ENCODE measurements at places on chromosomes 7 and 10.

DNA sequence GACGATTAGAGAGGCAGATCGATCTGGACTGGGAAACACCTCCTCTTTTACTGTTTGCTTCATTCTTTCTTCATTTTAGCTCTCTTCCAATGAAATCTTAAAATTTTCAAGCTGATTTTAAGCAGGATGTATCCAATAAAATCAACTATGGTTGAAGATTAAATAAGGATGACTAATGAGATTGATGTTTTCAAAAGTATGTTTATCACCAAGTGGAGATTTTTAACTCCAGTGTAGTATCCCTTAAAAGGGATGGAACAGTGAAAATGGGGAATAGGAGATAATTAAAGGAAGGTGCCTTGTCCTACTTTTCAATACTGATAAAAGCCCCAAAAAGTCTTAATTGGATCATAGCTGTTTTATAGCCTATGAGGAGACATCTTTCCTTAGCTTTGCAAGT lies 11.6 kb upstream of the LIPF start:
- DNase-seq: no peak

- DNase-seq: no peak
These were observed 60.9 kb upstream of the LANCL2 start for GRCh38 chr7:55304018-55304762.

DNA sequence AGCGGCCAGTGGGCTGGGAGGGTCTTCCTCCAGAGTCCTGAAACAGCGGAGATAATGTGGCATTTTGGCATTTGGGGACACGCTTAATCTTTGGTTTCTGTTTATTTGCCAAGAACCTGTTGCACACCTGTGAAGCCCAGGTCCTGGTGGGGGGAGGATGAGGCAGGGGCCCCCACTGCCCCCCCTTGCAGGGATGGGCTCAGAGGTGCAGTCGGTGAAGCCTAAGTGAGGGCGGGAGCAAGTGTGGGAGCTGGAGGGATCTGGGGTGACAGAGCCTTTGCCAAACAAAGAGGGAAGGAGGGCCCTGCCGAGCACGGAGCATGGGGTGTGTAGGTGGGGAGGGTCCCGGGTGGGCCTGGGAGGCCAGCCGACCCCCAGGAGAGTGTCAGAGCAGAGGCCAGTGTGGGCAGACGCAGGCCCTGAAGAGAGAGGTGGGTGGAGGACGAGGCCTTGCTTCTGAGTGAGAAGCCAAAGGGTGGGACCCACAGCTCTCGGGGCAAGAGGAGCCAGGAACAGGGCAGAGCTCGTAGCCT lies 62.1 kb upstream of the ADGRA1 start:
- no peak for DNase-seq

DNA sequence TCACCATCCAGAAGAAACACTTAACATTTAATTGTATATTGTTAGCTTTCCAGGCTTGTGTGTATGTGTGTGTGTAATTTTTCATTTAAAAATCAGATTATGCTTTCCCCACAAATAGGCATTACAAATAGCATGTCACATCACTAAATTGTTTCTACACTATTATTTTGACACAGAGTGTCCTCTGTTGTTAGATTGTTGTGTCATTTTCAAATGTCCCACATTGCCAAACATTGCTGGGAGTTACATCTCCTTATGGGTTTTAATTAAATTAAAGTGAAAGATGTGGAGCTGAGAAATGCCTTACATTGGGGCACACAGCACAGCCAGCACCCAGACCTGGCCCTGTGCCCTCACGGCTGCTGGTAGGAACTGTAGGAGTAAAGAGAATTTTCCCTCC lies 295.6 kb downstream of the ZEB1 start:
- DNase-seq: no peak

DNA sequence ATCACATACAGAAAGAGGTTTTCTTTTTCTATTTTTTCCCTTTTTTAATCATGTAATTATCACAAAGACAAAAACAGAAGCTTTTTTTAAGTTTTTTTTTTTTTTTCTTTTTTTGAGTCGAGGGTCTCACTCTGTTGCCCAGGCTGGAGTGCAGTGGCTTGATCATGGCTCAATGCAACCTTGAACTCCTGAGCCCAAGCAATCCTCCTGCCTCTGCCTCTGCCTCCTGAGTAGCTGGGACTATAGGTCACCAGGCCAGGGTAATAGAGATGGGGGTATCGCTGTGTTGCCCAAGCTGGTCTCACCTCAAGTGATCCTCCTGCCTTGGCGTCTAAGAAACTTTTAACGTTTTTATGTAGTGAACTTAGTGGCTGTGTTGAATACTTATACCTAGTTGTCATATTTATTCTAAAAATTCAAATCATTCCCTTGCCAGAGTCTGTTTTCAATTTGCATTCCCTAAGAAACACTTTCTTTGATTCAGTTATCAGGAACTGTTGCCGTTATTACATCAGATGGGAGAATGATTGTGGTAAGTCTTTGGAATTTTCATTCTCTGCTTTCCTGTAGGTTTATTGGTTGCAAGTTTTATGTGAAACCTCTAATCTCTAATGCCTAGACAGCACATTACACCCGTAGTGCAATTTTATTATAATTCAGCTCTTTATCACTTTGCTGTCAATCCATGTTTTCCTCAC lies 1.3 kb downstream of the LSM8 start:
- no peak for DNase-seq

- DNase-seq: no peak
These were observed 13.6 kb downstream of the SVIL start for GRCh38 chr10:29621161-29621560.

GRCh38 chr10:77685432-77685831 lies 47.8 kb upstream of the KCNMA1 start:
- no peak for DNase-seq

DNA sequence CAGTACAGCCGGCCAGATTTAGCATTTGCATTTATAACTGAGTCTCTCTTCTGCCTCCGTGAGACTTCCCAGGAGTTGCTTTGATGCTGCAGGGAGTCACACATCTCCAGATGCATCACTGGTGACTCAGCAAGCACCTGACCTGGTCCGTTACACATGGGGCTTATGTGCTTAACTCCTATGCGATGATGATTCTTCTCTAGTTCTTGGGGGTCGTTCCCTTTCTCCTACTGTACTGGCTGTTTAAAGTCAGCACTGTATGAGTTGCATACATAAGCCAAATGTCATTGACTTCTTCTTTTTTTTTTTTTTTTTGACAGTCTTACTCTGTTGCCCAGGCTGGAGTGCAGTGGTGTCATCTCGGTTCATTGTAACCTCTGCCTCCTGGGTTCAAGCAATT lies 13.0 kb upstream of the AKR1E2 start:
- no peak for DNase-seq

GRCh38 chr10:105596749-105597148 lies 955.7 kb downstream of the SORCS3 start:
- no peak for DNase-seq

- no peak for DNase-seq
These were observed 14.5 kb downstream of the PSAP start for GRCh38 chr10:71836596-71836974.

GRCh38 chr10:60236869-60237524 lies 152.7 kb downstream of the ANK3 start:
- DNase-seq: no peak

- DNase-seq: no peak
These were observed 16.1 kb downstream of the USP6NL start for GRCh38 chr10:11595395-11595692.

DNA sequence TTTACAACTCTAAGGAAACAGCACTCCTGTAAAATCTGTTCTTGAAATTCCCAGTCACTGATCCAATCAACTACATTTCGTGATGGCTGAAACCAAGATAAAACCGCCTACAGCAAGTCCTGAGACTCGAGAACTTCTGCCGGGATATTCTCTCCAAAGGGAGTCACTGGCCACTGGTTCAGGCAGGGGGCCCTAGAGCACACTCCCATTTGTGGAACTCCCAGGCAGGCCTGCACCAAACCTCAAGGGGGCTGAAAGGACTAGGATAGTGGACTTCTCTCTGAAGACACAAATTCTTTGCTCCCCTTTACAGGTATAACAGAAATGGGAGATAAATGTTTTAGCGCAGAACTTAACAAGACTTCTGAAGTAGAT lies 16.3 kb downstream of the CYTH3 start:
- no peak for DNase-seq

DNA sequence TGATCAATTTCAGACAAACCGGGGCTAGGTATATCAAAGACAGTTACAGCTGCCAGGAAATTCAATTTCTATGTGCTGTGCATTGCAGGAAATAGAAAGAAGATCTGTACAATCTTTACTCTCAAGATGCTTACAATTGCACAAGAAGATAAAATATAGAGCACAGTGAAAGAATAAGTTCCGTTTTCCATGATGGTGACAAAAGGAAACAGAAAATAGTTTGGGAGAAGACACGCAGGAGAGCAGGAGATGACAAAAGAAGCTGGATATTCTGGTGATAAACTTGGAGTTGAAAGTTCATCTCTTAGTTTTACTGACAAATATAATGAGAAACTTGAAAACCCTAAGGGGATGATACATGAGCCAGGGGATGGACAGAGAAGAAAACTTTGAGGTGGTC lies 646.0 kb downstream of the PARD3 start:
- no peak for DNase-seq

DNA sequence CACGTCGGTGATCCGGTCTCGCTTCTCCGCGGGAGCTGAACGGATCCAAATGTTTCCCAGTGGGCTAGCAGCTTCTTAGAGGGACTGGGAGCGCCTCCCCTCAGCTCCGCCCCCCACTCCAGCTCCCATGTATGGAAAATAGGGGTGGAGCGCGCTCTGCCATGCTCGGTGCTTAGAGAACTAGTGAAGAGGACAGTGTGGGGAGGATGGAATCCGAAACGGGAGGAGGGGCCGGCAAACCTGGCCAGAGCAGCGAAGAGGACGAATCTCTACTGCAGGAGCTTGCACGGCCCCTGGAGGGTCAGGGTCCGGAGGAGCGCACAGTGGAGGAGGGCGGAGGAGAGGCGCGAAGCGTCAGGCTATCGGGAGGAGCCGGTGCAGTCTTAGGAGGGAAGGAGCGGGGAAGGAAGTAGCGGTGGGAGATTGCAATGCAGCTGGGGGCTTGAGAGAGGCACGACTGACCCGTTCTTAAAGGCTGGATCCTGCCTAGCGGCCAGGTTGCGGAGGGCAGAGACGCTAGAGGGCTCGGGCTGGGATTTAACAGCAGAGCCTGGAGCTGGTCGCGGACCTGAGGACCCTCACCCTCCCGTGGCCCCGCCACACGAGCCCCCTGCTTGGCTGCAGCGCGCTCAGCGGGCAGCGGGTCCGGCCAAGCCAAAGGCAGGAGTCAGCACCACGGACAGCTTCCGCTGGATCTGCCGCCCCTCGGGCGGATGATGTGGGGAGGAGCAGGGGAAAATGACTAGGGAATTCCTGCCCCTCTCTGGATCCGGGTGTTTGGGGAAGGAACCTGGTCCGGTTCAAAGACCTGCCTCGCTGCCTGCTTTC lies at the start of gene PRLHR:
Gene PRLHR (minus strand): TSS at position 51 of the 828 bp plus-strand sequence. CDS start 404 bp downstream, outside the sequence.
- peak; percentile 27 for DNase-seq

- no peak for DNase-seq
These were observed 149.4 kb downstream of the WDR37 start for GRCh38 chr10:1205450-1206030.

- DNase-seq: no peak
These were observed 24.6 kb downstream of the HIPK2 start for GRCh38 chr7:139753081-139753692.

DNA sequence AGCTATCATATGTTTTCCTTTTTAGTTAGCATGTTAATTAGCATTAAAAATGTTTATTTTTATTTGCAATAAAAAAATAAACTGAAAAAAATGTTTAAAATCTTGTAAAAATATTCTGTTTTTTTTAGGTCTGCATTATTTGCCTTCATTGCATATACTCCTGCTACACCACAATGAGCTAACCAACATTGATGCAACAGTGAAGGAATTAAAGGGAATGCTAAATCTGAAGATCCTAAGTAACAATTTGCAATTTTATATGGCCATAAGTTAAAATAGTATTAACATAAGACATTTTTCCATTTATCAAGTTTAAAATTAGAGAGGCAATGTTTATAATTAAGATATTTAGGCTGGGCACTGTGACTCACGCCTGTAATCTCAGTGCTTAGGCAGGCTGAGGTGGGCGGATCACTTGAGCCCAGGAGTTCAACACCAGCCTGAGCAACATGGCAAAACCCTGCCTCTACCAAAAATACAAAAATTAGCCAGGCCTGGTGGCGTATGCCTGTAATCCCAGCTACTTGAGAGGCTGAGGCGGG lies 32.2 kb downstream of the LRRC72 start:
- DNase-seq: no peak

GRCh38 chr10:33631991-33632390 lies 297.5 kb upstream of the NRP1 start:
- DNase-seq: no peak

DNA sequence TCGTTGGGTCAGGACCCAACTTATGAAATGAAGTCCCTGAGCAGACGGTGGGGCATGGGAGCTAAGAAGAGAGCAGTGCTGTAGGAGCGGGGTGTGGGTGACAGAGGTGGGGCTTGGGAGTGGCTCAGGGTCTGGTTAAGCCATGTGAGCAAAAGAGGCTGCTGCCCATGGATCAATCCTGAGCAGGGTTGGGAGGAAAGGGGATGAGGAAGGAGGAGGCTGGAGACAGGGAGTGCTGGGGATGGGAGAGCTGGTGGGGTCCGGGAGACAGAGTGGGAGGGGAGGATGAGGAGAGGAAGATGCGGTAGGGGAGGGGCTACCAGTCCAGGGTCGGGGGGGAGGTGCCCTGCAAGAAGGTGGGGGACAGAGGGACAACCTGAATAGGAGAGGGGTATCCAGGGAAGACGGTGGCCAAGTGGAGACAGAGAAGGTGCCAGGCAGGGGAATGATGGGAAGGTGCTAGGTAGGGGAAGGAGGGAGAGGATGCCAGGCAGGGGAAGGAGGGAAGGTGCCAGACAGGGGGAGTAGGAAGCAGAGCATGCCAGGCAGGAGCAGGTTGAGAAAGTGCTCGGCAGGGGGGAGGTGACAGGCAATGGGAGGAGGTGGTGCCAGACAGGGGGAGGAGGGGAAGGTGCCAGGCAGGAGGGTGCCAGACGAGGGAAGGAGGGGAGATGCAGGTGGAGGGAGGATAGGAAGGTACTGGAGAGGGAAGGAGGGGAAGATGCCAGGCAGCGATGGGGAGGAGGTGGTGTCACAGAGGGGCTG lies 27.5 kb upstream of the SMARCD3 start:
- DNase-seq: no peak

DNA sequence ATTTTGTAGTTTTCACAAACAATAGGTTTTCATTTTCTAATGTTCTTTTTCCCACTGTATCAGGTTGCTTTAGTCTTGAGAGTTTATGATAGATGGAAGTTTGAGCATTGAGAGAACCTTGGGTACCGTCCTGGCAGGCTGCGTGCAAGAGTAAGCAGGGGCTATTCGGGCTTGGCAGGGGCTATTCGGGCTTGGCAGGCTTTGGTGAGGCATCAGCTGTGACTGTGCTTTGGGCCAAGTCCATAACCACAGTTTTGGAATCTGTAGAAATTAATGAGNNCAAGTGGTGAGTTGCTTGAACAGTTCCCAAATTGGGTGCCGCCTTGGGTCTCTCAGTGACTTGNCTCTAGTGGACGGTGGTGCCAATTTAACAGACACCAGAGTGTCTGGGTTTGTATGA lies 424.6 kb downstream of the PAXIP1 start:
- DNase-seq: no peak

DNA sequence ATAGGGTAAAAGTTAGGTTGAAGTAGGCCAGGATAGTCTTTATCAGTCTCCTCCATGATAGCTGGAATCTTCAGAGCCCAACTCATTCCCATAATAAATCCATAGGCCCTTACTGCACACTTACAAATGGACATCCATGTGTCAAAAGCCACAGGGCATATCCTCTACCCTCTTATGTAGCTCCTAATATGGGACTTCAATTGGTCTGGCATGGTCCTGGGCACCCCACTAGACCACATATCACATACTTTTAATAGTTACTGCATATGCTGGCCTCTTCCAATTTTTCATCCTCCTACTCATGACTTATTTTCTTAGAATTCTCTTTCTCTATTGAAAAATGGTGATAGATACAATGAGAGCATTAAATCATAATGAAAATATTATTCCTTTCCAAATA lies 169.3 kb downstream of the MAGI2 start:
- no peak for DNase-seq
